Stimulated activated CD8-positive, alpha-beta memory T cell treated with anti-CD3 and anti-CD28 coated beads, Interleukin-2, amount 100 ng/mL, for 1 hour (primary cell): ENCODE measurements at places on chromosomes 5 and 9.

GRCh38 chr5:139636207-139636792 lies 11.8 kb upstream of the CXXC5 start:
- no peak for DNase-seq

DNA sequence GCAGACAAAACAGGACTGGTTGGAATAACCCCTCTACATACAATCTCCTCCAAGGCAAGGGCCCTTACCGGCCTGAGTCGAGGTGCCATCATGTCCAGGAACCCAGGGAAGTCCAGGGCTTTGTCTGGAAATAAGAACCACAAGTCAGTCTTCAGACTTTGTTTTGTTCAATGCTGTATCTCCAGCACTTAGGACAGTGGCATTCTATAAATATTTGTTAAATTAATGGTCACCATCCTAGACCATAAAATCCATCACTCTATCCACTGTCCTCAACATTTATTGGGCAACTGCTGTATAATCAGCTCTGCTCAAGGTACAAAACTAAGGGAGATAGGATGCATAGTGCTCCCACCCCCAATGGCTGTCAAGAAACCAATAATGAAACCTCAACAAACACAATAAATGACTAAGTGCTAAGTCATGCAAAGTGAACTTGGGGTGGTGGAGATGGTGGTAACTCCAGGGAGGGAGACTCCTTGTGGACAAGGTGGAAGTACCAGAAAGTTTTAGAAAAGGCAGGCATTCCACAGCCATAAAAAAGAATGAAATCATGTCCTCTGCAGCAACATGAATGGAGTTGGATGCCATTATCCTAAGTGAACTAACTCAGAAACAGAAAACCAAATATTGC lies 5.0 kb downstream of the RELL2 start:
- DNase-seq = no peak

GRCh38 chr5:137822158-137822764 lies 45.4 kb upstream of the MYOT start:
- no peak for DNase-seq

DNA sequence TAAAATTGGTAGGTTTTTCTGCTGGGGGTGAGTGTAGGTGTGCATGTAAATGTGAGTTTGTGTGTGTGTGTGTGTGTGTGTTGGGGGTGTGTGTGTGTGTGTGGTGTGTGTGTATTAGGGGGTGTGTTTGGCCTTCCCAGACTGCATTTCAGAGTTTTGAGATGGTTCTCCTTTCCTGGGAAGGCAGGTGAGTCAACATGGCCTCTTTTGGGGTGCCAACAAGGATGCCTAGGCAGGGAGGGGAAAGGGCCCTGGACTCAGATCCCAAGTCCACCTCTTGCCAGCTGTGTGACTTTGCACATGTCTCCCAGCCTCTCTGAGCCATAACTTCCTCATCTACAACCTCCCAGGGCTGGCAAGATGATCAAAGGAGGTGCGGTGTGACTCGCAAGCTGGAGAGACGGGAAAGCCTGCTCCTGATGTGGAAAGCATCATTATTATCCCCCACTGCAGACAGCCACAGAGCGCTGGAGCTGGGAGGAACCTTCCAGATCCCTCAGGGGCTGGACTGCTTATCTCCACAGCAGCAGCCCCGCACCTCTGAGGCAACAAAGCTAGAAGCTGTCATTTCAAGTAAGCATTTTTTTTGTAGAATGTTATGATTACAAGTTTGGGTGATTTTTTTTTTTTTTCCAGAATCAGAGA lies 63.5 kb upstream of the TBC1D2 start:
- DNase-seq = no peak

GRCh38 chr5:173969167-173970049 lies 19.6 kb upstream of the C5orf47 start:
- no peak for DNase-seq

GRCh38 chr9:16732546-16732945 lies 137.9 kb downstream of the BNC2 start:
- no peak for DNase-seq

DNA sequence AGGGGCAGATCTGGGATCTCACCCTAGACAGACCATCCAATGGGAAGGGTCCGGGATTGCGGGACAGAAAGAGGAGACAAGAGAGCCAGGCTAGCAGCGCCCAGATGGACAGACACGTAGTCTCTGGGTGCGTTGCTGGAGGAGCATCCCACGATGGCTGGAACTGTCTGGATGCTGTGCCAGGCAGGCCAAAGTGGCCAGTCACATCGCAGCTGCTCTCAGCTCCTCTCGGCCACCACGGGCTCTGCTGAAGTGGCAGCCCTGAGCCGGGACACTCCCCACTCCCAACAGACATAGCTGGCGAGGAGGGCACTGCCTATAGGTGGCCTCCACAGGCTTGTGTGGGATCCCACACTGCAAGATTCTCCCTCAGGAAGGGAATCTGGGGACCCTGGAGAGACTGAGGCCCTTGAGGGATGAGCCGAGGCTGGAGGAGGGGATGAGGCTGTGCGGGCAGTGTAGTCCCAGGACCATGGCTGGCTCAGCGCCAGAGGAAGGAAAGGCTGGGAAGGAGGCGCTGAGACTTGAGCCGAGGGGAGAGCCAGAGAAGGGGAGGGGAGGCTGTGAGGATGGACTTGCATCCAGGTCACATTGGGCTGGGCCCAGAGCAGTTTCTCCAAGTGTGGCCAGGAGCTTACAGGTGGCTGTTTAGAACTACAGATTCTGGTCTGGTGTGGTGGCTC lies 10.3 kb upstream of the WDR5 start:
- DNase-seq = no peak

DNA sequence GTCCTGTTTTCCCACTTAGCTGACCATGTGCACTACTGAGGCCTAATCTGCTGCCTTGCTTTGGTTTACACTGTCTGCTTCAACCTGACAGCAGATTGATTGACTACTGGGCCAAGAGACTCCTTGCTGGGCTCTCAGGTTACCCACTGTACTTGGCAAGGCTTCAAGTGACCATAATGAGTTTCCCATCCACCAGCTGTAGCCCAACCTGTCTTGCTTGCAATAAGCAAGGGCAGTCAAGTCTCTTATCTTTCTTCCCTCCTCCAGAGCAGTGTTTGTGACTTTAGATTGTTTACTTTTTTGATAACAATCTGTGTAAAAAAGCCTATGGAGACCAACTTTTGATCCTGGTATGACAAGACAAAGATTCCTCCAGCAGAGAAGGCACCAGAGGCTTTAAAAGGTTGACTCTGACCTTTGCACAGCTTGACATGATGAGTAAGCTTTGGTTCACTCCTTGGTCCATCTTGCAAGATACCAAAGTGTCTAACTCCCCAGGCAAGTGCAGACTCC lies 912.3 kb upstream of the SEMA6A start:
- no peak for DNase-seq

GRCh38 chr5:74430631-74431289 lies 209.8 kb downstream of the ENC1 start:
- no peak for DNase-seq

GRCh38 chr5:100799166-100799565 lies 103.9 kb downstream of the ST8SIA4 start:
- DNase-seq = no peak

DNA sequence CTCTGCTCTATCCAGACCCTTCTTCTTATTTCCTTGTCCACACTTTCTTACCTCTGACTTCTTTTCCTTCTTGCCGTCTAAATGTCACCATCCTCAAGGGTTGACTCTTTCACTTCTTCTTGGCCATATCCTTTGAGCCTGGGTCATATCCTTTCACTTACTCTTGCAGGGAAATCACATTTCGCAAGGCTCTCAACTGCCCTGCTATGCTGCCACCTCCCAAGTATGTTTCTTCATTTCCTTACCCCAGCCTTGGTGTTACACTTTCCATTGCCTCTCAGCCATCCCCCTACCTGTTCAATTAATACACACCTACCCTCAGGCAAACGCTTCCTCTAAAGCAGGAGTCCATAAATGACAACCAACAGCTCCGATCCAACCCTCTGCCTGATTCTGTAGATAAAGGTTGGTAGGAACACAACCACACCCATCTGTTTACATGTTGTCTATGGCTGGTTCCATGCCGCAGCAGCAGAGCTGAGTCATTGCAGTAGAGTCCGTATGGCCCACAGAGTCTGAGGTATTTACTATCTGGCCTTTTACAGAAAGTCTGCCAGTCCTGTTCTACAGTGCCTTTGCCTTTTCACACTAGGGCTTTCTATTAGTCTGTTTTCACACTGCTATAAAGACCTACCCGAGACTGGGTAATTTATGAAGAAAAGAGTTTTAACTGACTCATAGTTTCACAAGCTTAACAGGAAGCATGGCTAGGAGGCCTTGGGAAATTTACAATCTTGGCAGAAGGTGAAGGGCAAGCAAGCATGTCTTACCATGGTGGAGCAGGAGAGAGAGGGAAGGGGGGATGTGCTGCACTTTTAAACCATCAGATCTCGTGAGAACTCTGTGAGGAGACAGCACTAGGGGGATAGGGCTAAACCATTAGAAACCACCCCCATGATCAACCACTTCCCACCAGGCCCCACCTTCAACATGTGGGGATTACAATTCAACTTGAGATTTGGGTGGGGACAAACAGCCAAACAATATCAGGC lies 97.9 kb downstream of the SV2C start:
- no peak for DNase-seq

DNA sequence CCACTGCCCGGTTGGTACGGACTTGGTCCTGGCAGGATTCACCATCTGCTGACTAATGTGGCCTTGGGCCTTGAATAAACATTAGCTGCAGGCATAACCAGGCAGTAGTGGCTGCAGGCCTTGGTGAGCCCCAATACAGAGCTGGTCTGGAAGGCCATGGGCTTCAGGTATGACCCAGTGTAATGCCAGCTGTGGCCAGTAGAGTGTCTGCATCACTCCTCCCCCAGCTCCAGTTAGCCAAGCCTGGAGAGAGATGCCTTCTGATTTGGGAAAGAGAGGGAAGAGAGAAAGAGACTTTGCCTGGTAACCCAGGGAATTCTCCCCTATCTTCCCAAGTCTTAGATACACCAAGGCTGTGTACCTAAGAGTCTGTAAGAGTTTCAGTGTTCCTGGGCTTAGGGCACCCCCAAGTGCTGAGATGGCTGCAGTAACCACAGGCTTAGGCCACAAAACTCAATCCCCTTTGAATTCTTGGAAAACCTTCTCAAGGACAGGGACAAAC lies 5.6 kb upstream of the C5 start:
- DNase-seq = no peak

DNA sequence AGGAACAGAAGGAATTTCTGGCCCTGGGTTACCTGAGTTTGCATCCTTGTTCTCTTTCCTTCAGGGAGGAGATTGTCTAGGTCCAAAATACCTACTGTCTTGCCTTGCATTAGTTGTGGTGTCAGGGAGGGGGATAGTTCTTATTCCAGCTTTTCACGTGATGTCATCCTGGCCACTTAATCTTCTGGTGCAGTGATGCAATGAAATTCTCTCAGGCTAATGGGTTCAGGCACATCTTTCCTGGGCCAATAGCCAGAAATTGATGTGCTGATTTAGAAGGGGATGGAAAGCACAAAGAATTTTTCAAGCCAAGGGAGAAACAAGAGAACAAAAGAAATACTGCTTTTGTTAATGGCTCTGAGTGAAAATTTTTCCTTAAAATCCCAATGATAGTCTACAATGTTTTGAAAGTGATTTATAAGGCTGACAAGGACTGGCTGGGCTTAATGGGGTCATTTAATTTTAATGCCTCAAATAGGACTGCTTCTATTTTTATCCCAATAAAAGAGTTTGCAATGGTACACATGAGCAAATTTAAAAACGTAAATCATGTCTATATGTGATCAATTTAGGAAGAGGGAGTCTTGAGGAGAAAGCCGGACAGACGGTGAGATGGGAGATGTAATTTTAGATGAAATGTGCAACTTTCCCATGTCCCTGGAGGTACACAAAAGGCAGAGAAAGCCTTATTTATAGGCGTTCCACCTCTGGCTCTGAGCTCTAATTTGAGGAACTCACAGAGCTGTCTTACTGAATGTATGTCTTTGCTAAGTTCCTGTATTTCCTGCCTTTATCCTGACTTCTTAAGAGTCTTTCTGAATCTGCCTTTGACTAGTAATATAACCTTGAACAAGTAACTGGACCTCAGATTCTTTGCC lies 89.3 kb upstream of the SV2C start:
- no peak for DNase-seq

- no peak for DNase-seq
These were observed 36.9 kb upstream of the ANGPTL2 start for GRCh38 chr9:127159325-127159801.

GRCh38 chr5:156584871-156585270 lies 257.9 kb downstream of the SGCD start:
- no peak for DNase-seq

DNA sequence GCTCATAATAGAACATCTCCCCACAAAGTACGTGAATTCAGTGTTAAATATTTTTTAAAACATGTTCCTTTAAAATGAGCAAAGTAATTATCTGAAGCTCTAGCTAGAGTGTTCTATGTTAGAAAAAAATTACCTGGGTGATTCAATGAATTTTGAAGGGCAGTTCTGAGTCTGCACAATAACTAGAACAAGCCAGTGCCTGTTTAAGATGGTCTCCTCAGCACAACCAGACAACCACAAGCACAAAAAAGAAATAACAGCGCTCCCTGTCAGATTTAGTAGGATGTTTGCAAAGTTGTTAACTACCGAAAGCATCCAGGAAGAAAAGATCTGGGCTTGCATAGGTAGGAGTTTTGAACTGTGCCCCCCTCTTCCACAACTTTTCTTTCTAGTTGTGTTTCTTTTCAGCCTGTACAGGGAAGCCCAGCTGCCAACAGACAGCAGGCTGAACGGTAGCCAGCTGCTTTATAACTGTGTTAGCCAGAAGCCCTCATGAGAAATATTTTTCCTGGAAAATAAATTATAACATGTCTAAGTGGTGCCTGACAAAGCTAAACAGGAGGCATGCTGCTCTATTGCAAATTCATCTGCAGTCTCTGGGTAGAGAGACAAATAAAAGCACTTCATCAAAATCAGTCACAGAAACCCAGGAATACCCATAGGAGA lies 1026.9 kb downstream of the MAT2B start:
- DNase-seq = no peak

DNA sequence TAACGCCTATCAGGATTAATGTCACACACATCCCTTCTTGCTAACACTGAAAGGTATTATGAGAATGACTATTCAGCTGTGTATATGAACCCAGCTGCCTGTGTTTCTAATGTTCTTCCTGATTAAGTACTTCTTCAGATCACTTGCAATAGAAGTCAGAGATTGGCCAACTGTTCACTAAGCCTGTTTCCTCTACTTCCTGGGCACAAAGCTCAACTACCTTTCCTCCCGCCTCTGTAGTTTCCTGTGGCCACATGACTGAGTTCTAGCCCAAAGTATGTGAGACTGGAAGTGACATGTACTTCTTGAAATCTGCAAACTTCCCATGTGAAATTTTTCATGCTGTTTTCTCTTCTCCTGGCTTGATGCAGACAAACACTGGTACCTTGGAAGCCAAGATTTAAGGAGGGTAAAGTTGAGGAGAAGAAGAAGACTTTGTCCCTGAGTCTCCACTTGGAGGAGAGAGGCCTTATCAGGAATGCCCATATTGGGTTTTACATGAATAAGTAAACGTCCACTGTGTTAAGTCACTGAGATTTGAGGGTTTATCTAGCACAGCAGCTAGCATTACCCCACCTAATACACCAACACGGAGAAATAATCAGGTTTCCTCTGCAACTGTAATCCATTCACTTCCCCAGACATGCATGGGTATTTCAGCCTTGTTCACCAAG lies 58.6 kb downstream of the SLIT3 start:
- no peak for DNase-seq
